ENCODE measurements at places on chromosomes 12 and 14.

- no peak for DNase-seq
These were observed 195.1 kb upstream of the RTL1 start for GRCh38 chr14:101098641-101099040.

DNA sequence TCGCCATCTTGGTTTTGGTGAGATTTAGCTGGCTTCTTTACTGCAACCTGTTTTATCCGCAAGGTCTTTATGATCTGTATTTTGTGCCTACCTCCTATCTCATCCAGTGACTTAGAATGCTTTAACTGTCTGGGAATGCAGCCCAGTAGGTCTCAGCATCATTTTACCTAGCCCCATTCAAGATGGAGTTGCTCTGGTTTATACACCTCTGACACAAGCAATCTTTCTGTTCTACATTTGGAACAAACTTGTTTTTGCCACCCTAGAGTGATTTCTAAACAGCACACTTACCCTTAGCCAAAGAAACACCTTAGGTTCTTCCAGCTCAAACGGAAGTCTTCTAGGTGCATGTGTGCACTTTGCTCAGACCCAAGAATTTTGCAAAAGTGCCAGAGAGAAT lies 122.3 kb downstream of the CCDC60 start:
- no peak for DNase-seq

DNA sequence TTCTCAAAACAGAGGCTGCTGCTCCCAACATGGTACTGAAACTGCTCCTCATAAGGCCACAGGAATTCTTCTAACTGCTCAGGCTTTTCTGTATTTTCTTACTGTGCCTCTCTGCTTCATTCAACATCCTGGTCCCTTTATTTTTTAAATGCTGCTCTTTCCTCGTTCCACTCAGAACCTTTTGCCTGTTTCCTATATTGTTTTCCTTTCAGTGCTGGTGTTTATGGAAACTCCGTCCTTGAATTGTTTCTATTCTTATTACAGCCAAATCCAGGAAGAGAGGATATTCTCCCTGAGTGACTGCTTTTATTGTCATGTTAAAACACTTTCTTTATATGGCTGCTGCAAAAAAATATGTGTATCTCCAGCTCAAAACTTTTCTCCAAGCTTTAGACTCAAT lies 173.0 kb upstream of the E2F7 start:
- no peak for DNase-seq

DNA sequence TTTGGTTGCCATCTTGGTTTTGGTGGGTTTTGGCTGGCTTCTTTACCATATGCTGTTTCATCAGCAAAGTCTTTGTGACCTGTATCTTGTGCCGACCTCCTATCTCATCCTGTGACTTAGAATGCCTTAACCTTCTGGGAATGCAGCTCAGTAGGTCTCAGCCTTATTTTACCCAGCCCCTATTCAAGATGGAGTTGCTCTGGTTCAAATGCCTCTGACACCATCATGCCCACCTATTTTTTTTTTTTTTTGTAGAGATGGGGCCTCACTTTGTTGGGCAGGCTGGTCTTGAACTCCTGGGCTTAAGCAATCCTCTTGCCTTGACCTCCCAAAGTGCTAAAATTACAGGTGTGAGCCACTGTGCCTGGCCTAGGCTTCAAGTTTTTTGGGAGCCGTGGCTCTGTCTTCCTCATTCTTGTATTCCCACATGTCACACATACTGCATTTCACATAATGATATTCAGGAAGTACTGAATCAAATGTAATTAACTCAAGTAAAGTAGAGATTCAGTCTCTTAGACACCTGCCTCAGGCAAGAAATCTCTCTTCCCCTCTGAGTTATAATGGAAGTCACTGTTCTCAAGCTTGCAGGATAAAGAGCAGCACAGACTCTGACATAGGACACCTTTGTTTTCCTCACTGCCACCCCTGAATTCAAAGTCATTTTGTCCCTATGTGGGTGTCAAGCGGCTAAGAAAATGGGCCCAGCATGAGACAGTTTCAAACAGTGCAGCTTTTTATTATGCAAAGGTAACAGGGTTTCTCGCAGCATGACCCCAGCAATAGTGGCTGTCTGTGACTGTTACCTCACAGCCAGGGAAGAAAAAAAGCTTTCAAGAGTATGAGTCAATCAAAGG lies 159.0 kb downstream of the PTPN11 start:
- DNase-seq = no peak

- DNase-seq = no peak
These were observed 3.6 kb upstream of the DNAJC22 start for GRCh38 chr12:49342914-49343731.

DNA sequence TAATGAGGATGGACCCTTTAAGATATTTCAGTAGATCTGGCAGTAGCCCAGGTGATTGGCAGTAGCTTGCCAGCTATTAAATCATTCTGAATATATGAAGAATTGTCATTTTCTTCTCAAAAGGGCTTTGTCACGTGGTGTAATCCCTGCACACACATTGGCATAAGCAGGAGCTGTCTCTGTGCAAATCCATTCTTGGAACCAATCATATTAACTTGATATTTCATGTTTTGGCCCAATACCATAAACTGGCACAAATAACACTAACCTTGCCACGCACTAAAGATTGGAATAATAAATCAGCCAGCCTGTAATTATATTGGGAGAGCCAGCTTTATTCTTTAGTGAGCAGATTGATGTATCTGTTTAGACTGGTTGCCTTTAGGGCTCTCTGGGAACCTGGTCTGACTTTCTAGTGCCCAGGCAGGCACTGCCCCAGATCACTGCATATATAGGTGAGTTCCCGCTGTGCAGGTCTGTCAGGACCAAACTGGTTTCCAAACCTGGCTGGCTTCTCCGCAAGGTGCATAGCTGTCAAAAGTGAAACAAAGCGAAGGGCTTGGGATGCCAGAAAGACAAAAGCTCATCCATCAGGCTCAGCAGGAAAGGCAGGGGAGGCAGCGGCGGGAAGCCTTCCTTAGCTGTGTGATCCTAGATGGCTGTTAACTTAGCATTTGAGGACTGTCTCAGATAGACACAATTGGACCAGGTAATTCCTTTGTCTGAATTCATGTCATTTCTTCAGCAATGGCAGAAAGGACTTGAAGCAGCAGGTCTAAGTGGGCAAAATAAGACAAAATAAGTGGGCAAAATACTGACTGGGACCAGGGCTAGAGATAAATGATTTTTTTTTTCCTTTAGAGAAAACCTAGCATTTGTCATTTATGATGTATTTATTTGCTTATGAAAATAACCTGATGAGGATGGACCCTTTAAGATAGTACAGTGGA lies 128.8 kb upstream of the DYRK2 start:
- no peak for DNase-seq
